ENCODE measurements at places on chromosomes 2 and 18.

- no peak for DNase-seq
Measured at GRCh38 chr2:141058556-141058955, 1072.3 kb downstream of the LRP1B start.

DNA sequence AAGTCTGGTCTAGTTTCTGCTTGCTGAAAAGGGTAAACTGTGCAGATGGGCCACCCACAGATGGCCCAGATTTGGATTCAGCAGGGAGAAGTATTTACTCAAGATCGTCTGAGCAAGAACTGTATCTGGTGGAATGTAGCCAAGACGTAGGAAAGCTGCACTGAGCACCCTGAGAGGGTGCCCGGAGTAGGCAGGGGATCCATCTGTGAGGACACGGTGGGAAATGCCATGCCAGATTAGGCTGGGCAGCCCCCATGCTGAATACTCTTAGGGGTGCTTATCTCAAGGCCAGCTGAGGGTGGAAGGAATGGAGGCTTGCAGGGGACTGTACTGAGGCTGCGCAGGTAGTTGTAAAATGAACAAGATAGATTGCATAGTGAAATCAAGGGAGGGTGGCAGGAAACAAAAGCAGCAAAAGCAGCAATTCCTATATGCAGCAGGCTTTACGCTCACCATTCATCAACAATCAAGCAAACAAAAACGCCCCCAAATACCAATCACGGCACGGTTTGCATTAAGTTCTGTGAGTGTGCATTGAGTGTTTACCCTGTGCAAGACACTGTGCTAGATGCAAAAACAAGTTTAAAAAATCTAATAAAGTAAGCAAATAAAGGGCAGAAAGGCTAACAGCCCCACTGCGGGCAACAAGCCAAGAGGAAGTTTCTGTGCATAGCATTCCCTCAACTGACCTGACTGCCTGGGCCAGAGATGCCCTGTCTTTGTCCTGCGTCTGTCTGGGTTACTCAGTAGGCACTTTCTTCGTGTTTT, 32.2 kb upstream of the LPIN2 start:
- no peak for DNase-seq

DNA sequence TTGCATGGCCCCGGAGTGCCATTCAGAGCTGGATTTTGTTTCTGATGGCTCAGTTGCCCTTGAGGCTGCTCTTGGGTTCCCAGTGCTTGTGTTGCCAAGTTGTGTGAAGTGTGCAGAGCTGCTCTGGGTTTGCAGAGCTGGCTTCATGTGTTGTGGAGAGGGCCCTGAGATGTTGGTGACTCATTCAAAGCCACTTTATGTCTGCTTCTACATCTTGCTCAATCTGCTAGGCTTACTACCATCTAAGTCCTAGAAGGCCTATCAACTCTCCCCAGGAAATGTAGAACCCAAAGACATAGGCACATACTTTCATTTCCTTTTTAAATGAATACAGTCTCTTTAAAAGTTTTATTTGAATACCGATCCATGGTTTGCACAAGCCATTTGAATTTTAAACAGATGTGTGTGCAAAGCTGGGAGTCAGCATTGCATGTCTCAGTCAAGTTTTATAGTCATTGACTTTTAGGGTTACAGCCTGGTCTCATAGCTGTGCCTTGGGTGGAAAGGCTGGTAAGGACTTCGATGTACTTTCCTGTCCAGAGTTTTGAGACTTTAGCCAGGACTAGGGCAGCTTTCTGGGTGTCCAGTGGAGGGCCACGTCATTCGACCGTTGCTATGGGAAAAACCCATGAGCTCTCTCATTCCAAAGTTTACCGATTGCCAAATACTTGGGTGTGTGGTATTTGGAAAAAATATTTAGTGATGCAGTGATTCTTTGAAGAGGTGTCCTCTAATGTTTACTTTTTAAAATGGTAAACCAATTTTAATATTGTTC, 105.0 kb downstream of the LTBP1 start:
- DNase-seq: peak; percentile 21

DNA sequence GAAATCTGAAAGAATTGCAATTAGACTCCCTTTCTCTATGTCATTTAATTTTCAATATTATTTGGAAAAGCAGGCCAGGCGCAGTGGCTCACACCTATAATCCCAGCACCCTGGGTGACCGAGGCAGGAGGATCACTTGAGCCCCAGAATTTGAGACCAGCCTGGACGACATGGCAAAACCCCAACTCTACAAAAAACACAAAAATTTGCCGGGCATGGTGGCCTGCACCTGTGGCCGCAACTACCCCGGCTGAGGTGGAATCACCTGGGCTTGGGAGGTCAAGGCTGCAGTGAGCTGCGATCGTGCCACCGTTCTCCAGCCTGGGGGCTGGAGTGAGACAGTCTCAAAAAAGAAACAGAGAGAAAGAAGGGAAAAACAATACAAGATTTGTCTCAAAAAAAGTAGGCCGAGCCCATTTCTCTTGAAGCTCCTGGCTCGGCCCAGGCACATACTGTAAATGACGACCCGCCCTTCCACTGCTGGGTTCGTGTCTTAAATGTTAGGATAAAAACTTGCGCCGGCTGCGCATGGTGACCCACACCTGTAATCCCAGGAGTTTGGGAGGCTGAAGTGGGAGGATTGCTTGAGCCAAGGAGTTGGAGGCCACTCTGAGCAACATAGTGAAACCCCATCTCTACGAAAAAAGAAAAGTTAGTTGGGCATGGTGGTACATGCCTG, 31.1 kb upstream of the GPC1 start:
- DNase-seq: no peak
